Cerebellar nuclear complex (tissue), 1 donor: ENCODE measurements at places on chromosomes 2 and 18.

DNA sequence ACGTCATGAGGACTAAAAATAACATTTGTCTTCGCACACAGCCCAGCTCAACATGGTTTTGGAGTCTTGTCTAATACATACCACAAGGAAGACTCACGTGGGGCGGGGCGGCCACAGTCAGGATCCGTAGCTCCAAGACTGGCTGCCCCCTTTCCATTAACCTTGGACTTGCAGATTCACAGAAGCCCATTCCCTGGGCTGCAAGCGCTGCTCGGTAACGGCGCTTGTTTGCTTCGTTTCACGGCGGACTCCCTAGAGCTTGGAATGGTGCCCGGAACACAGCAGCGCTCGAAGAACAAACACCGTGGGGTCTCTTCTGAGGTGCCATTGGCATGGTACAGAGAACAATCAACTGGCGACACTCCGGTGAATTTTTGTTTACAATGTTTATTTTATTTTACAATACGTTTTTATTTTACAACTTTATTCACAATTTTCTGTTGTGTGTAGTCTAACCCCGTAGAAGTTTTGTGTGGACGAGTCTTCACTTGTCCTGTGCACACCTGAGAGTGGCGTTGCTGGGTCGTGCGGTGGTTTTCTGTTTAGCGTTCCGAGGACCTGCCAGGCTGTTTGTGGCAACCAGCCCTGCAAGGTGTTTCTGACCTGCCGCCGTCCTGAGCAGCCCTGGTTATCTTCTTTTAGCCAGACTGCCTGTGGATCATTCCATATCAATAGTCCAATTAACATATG lies 126.5 kb downstream of the GALR1 start:
- no peak for DNase-seq

DNA sequence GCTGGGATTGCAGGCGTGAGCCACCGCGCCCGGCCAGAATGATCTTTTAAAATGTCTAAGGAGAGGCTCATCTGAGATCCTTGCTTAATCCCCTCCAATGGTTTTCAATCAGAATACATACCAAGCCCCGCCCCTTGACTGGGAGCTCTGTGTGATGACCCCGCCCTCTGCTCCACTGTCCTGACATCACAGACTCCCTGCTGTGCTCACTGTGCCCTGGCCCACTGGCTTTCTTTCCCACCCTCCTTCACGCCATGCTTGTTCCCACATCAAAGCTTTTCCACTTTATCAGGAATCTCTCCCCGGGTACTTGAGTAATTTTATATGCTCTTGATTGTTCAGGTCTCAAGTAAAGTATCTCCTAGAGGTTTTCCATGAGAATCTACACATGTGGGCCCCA lies 762.3 kb upstream of the ID2 start:
- DNase-seq = no peak

GRCh38 chr2:157748371-157749142 lies 119.9 kb upstream of the ACVR1C start:
- no peak for DNase-seq

DNA sequence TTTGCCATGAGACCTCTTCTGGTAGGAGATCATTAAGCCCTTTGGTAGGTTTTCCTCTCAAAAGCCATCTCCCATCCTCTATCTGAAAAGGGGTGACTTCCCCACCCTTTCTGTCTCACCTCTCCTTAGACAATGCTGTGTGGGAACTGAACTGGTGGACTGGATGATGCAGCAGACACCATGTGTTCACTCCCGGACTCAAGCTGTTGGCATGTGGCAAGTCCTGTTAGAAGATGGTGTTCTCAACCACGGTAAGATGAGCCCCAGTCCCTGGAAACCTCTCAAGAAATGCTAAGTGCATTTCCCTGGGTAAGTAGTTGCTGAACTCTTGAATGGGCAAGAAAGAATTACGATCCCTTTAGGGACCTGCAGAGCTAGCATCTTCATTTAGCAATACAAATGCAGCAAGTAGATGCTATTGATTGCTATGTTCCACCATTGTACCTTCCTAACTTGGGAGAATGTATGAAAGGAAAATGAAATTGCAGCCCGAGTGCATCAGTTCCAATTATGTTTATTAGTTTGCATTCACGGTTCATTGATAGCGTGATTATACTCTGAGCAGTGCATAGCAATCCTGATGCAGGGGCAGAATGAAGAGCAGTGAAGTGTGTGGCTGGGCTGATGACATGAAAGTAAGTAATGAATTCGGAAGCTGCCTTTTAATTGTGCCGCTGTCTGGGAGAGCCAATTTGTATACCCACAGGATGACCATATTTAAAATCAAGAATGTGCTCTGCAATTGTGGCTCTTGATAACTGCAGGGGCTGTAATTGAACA lies 110.0 kb upstream of the MAP3K20 start:
- DNase-seq = no peak

DNA sequence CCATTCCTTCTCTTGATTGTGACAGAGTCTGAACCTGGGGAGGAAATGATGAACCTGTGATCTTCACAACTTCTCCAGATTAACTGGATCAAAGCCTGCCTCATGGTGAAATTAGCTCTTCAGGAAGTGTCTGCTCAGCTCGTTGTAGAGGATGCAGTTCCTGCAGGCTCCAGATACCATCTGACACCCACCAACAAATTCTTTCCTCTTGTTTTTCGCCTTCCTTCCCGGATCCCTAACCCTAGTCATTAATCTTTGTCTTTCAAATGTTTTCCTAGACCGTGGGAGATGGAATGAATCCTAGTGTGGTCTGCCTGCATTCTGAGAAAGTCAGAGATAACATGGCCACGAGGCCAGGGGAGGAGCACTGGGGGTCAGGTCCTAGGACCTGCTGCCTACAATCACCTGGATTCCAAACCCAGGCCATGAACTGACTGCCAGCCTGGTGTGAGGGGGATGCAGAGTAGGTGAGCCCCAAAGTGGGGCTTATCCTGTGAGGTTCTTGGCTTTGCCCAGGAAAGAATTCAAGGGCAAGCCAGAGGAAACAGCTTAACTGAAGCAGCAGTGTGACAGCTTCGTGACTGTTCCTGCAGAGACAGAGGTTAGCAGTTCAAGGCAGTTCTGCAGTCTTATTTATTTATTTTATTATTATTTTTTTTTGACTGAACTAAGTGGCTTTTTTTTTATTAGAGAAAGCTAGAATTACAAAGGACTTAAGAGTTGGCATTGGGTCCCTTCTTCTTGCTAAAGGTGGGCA lies 67.8 kb downstream of the DIPK1C start:
- DNase-seq = no peak

- DNase-seq = no peak
Observed at GRCh38 chr2:133456156-133456555, 112.1 kb downstream of the NCKAP5 start.

- no peak for DNase-seq
Observed at GRCh38 chr2:30139131-30139870, 7.5 kb upstream of the YPEL5 start.

DNA sequence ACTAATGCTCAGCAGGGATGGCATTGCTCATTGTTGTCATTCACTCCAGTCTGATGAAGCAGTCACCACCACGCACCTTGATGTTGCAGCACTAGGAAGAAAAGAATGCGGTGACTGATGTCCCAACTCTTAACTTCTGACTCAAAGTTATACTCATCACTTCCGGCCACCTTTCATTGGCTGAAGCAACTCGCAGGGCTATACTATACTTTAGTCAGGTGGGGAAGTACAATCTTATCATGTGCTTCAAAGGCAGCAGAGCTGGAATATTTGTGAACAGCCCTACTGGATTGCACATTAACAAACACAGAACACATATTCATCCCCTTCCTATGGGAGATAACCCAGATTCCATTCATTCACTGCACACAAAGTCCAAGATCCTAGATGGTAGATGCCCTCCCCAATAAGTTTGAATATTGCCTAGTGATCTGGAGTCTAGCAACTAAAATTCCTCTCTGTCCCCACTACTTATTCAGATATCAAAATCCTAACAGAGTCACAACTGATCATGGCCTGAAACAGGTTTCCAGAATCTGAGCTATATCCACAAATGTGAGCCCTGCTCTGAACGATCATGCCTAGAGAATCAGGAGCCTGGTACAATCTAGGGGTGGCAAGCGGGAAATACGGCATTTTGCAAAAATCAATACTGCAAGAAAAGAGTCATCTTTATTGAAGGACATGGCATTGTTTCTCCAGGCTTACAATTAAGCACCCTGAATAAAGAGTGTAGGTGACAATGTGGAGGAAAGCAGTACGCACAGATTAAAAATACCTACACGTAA lies 3.4 kb upstream of the SPATS2L start:
- no peak for DNase-seq

DNA sequence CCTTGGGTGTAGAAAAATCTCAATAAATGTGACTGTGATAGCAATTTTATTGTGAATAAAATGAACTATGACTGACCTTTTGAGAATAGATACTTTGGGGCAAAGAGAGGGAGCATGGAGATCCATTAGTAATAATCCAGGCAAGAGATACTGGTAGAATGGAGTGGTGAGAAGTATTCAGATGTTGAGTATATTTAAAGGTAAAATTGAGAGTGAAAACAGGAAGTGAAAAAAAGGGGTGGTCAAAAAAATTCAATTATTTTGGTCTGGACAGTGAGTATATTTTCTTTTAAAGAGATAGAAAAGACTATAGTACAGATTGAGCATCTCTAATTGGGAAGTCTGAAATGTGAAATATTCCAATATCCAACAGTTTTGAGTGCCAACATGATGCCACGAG lies 1515.6 kb upstream of the NXPH2 start:
- DNase-seq = no peak

DNA sequence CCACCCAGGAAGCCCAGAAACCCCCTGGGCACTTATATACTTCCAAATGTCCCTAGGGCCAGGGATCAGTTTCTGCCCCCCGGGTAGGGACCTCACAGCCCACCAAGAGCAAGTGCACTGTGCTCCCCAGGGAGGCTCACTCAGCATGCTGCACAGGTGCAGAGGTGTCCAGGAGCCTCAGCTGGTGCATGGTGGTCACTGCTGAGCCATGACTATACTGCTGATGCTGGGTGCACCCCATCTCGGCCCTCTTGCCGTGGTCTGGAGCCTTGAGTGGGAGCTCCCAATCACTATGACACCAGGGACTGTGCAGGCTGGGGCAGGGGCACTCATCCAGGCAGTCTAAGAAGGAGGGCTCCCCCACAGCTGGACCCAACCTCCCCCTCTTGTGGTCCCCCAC lies 617.8 kb upstream of the RAB6C start:
- DNase-seq = no peak

- no peak for DNase-seq
Observed at GRCh38 chr2:127681288-127681804, 6.0 kb upstream of the LIMS2 start.

- DNase-seq = no peak
Observed at GRCh38 chr2:198283146-198283545, 478.8 kb downstream of the PLCL1 start.

DNA sequence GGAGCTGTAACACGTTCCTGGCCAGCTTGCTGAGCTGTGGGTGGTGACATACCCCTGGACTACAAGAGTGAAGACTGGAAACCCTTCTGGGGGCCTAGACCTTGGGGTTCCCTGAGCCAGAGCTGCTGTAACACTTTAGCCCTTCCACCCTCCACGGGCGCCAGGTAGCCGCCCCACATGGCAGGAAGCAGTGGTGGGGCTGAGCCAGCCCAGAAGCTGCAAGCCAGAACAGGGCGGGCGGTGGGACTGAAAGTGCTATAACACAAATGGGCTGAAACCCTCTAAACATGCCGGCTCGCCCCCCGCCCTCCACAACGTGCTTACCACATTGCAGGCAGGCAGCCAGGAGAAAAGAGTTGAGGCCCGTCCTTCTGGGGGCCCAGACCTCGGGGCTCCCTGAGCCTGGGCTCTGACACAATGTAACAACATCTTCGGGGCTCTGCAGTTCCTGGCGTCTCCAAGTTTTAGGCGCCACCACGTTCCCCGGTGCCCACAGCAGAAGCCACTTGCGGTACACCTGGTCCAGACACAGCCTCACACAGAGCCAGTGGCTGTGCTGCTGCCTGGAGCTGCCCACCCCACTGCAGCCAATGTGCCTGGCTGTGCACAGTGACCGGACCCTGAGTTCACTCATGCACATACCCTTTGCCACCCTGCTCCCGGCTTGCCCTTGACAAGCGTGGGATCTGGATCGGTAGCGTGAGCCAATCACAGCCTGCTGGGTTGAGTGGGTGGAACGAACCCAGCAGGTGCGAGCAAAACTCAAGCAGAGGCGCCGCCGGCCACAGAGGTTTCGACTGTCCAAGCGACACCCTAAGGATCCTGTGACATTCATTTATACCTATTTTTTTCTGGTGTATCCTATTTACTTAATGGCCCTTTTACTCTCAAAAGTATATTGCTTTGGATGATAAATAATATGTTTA lies 127.4 kb upstream of the FHL2 start:
- DNase-seq = no peak

DNA sequence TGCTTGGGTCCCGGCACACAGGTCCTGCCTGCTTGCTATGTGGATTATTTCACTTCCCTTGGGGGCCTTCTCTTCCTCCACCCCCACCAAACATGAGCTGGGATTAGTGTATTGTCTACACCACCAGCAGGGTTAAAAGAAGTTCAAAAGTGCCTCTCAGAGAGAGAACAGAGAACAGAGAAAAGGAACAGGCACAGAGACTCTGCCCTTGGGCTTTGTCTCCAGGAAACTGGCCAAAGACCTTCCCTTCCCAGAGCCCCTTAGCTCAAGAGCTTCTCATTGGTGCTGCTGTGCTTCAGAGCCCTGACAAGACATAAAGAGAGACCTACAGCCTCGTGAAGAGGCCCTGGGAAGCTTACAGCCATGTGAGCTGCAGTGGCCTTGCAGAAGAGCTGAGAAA lies 7.1 kb upstream of the FIGLA start:
- no peak for DNase-seq

DNA sequence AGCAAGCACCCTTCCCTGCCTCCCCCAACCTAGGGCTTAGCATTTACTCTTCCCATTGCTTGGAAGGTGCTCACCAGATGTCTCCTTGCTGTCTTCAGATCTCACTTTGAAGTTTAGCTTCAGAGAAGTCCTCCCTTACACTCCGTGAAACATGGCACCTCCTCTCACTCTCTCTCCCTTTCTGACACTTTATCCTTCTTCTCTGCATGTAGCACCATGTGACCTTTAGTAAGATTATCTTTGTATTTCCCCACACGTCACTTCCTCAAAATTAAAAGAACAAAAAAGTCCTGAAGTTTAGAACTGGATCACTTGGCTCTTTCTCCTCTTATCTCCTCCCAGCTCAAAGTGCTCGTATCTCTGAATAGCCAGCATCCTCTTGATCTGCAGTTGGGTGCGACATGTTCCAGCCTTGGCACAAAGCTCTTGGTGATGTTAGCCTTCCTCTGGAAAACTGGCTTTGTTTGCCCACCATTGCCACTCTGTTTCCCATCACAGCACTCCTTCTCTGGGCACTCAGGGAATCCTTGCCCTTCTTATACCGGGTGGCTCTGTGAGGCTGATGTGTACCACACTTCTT lies 40.6 kb upstream of the EPAS1 start:
- no peak for DNase-seq

DNA sequence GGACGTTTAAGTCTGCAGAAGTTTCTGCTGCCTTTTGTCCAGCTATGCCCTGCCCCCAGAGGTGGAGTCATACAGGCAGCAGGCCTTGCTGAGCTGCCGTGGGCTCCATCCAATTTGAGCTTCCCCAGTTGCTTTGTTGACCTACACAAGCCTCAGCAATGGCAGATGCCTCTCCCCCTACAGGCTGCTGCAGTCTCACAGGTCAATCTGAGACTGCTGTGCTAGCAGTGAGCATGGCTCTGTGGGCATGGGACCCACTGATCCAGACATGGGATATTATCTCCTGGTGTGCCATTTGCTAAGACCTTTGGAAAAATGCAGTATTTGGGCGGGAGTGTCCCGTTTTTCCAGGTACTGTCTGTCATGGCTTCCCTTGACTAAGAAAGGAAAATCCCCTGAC lies 726.0 kb downstream of the ERBB4 start:
- DNase-seq = no peak

- DNase-seq = no peak
Observed at GRCh38 chr2:71784734-71785511, 331.6 kb downstream of the DYSF start.

GRCh38 chr2:27071990-27072830 lies 756 bp upstream of the OST4 start:
- DNase-seq = no peak
